ENCODE measurements at places on chromosomes 4 and X.

GRCh38 chr4:130648570-130648969 is 1552.6 kb downstream of the C4orf33 start:
- DNase-seq = no peak

DNA sequence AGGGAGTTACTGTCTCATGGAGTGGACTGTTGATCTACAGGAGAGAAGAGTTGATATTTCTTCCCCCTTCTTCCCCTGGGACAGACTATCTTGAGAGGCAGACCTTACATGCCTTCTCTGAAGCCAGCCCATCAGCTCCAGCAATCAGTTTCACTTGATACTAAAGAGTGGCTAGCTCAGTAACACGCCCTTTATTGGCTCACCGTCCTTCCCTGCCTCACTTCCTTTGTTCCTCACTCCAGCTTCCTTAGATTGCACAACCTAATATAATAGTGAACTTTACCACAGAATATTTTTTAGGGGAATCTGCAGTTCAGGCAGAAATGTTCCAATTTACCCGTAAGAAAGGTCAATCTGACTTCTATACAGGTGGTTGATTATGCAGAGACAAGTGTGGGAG is 128.1 kb upstream of the NDP start:
- DNase-seq = no peak

DNA sequence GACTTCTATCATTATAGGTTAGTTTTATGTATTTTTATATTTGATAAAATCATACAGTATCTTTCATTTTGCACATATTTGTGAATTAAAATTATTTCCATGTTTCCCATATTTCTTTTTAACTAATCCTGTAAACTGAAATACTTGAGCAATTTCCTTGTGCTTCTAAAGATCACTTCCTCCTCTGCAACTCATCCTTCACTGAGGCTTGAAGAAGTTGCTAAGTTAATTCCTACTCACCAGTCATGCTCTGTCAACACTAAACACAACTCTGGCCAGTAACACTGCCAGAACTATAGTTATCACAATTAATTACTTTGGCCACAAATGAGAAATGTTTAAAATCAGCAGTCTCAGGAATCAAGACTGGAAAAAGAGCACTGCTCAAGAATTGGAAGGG is 6.7 kb downstream of the SPATA4 start:
- DNase-seq = no peak

DNA sequence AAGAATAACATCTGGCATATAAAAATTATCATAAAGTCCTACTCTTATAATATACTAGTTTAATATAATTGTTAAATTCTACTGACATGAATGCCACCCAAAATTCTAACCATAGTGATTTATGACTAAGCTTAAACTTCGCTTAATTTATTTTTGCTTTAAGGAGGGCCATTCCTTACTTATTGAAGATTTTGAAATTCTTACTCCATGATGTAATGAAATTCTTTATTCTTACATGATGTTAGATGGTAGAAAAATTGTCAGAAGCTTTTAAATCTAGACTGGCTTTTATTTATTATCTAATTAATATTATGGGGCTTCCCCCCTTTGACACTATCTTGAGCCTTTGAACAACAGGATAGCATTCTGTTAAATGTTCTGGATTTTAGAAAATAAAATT is 19.5 kb upstream of the SUPT20HL2 start:
- no peak for DNase-seq

DNA sequence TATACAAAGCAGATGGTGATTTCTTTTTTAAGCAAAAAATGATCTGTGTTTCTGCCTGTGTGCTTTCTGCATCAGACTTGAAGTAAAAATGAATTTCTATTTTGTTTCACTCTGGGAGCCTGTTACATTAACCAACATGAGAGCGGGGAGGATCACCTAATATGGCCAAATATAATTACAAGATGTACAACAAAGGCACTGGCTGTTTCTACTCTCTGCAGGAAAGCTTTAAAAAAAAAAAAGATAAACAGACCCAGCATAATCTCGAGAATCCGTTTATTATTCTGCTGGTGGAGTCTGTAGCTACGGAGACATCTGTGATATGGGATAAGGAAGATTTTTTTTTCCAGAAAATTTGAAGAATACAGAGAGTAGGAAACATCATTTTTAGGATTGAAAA is 103.6 kb downstream of the COMMD8 start:
- no peak for DNase-seq

- no peak for DNase-seq
Observed at GRCh38 chrX:9646471-9647224, 119.0 kb downstream of the GPR143 start.

- DNase-seq = no peak
Observed at GRCh38 chr4:74794382-74795010, at the start of gene BTC. BTC (minus strand) TSS chr4:74794523; CDS start chr4:74794325, 198 bp downstream.

DNA sequence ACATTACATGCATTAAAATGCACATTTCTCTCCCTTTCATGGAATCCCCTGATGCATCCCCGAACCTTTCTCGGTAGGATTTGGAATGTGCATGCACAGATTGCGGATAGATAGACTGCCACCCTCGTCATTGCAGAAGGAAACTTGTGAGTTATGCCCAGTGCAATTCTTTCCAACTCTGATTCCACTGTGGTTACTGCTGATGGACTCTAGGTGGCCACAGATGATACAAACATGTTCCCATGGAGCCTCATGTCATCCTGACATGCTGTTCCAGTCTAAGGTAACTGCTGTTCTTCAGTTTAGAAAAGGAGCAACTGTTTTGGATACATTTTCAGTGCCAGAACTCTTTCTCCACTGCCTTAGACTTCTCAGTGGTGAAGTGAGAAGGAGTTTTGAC is 9.1 kb upstream of the VCX3B start:
- no peak for DNase-seq

- no peak for DNase-seq
Observed at GRCh38 chr4:24473309-24473721, 111.0 kb downstream of the DHX15 start.

DNA sequence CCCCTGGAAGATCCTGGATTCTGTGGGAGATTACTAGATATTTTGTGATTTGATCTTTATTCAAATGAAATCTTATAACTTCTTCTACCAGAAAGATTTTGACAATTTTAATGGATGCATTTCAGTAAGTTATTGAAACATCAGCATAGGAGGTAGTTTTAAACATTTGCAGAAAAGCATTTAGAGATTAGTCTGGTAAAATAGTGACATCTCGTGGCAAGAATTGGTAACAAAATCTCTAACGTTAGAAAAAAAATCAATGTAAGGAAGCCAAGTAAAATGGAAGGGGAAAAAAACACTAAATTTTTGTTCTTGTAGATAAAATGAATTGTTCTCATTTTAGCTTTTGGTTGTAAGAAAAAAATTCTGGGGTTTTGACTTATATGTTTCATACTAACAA is 73.3 kb downstream of the TASL start:
- no peak for DNase-seq

GRCh38 chr4:124861761-124862160 is 149.2 kb upstream of the ANKRD50 start:
- DNase-seq = no peak

DNA sequence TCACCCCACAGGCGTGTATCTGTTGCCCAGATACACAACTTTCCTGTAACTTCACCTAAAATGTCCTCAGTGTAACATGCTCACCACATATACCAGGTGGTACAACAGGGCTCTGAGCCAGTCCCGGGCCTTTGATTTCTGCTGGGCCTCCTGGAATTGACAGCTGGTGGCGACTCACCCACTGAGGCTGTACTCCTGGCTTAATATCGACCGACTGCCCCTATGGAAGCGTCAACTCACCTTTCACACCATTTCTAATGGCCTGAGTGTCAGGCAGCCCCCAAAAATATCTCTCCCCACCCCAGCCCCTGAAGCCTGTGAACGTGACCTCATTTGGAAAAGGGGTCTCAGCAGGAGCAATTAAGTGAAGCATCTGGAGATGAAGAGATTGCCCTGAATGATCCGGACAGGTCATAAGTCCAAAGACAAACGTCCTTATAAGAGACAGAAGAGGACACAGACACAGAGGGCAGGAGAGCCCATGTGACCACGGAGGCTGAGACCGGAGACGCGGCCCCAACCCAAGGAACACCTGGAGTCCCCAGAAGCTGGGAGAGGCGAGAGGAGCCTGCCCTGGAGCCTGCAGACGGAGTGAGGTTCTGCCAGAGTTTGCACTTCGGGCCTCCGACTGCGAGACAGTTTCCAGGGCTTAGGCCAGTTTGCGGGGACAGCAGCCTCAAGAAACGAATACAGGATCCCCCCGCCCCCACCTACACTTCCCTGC is 12.6 kb upstream of the MXD4 start:
- DNase-seq = no peak

GRCh38 chr4:81466841-81467671 is 4.7 kb downstream of the RASGEF1B start:
- no peak for DNase-seq

- no peak for DNase-seq
Observed at GRCh38 chr4:2103843-2104547, 44.9 kb downstream of the NAT8L start.

DNA sequence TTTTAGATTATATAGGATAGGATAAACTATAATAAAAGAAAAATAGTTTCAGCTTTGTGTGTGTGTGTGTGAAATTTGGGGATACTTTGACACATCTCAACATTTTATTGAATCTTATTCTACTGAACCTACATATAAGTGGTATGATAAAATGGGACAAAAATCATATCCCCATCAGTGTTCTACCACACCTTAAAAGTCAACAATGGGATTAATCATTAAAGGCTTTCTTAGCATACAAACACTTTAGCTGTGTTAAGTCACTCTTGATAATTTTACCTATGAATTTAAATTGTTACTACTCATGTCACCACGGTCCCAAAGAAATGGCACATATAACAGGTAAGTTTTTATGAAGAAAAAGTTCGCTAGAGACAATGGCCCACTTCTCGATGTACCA is 37.7 kb upstream of the LRBA start:
- DNase-seq = no peak

GRCh38 chr4:94507281-94507680 is 55.5 kb downstream of the PDLIM5 start:
- no peak for DNase-seq

GRCh38 chrX:53669258-53669657 is 17.3 kb downstream of the HUWE1 start:
- DNase-seq = no peak

DNA sequence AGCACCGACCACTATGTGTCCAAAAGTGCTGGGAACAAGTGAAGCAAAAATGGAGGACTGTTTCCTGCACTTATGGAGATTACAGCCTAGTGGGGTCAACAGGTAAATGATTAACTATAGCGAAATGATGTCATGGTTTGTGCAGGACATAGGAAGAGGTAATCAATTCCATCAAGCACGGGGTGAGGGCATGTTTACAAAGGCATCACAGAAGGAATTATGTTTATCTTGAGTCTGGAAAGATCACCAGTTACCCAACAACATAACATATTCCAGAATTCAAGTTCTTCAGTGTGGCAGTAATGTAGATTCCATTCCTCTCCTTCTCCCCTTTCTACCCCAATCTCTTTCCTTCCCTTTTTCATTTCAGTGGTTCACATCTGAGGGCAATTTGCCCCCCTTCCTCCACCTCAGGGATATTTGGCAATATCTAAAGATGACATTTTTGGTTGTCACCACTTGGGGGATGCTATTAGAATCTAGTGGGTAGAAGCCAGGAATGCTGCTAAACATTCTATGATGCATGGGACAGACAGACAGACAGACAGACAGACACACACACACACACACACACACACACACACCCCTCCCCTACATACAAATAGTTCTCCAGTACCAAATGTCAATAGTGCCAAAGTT is 24.1 kb downstream of the FAM47E start:
- no peak for DNase-seq

GRCh38 chrX:14903891-14904290 is 30.7 kb downstream of the MOSPD2 start:
- DNase-seq = no peak

GRCh38 chr4:24867766-24868296 is 45.0 kb downstream of the CCDC149 start:
- DNase-seq = no peak

GRCh38 chr4:105472871-105473323 is 965 bp downstream of the PPA2 start:
- no peak for DNase-seq

- DNase-seq = no peak
Observed at GRCh38 chr4:5773271-5773555, 62.2 kb downstream of the EVC start.

- no peak for DNase-seq
Observed at GRCh38 chrX:134287346-134287745, 50.4 kb downstream of the CCDC160 start.

DNA sequence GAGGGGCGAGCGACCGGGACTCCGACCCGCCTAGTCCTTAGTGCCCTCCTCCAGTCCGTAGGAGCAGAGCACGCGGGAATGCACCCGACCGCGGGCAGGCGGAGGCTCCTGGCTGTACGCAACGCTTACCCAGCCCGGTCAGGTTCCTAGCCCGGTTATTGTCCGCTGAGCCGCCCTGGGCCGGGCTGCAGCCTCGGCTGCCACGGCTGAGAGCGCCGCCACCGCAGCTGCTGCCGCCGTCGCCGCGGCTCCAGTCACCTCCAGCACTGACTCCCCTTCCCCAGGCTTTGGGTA is at the start of gene AMER1:
AMER1 (minus strand) TSS at position 268 of the 294 bp plus-strand sequence. CDS start 12,422 bp downstream, outside the sequence.
- no peak for DNase-seq

DNA sequence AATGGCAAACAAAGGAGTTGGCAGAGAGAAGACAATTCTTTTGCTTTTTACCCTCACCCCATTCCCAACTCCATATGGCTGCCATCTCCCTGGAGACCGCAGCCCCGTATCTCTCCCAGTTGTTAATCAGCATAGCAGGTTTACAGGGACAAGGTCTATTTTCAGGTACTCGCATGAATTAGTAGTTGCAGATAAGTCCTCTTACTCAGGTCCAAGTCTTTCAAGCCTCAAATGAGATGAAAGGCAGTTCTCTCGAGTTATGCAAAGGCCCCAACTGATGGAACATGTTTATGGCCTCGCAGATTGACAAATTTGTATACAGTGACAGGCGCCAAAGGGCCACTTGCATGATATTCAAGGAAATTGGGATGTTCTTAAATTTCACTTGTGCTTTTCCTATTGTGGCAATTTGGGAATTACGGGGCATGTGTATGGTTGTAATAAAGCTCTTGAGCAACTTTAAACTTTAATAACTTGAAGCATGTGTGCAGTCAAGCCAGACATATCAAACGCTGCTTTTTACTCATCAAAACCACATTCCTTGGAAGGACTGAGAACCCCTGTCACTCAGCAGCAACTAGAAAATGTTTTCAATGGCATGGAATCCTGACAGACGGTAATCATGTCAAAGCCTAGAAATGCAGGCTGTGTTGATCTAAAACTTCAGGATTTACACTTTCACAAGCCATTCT is 45.1 kb downstream of the KDR start:
- DNase-seq = no peak

- no peak for DNase-seq
Observed at GRCh38 chr4:129532573-129532972, 436.6 kb downstream of the C4orf33 start.

GRCh38 chrX:69060631-69061408 is 104.4 kb downstream of the PJA1 start:
- no peak for DNase-seq

- no peak for DNase-seq
Observed at GRCh38 chr4:142975618-142976017, 129.5 kb upstream of the INPP4B start.

DNA sequence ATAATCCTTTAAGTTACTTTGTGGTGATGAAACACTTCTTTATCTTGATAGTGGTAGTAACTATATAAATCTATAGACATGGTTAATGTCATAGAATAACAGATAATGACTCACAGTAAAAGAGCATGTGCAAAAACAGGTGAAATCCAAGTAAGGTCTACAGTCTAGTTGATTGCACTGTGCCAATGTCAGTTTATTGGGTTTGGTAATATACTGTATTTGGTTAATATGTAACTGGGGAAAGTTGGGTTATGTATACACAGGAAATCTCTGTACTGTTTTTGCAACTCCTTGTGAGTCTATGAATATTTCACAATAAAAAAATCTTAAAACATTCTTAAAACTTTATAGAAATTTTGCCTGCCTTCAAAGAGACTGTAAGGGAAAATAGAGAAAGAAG is 1067.6 kb upstream of the FTHL17 start:
- DNase-seq = no peak
